ENCODE measurements at places on chromosomes 6 and 20. TPM values are rescaled to one million over a fixed set of nuclear protein-coding genes. Genes with fewer than 3 reads are reported as not detected.
A peak's percentile ranks its signal among the peaks of the same experiment; 100 is the strongest.

Gene PDE10A
- total RNA-seq, result 7.4 TPM

Gene MED23
- total RNA-seq, result 23.5 TPM

GRCh38 chr6:68880050-68880813 lies 245.2 kb downstream of the ADGRB3 start:
- no peaks in the 10 kb centered on the region for H3K4me1 ChIP-seq
- no peak overlapping the region for H3K27ac ChIP-seq
- H3K27me3 ChIP-seq, result no peaks in the 10 kb centered on the region

Gene LTB
- 1.9 TPM for total RNA-seq

- DNase-seq, result no peak
- no peaks in the 10 kb centered on the region for H3K27me3 ChIP-seq
- no peaks in the 10 kb centered on the region for H3K36me3 ChIP-seq
- no peak overlapping the region for H3K4me3 ChIP-seq
- H3K27ac ChIP-seq, result no peak overlapping the region
These were observed 98.1 kb upstream of the COL21A1 start for GRCh38 chr6:56345376-56345995.

DNA sequence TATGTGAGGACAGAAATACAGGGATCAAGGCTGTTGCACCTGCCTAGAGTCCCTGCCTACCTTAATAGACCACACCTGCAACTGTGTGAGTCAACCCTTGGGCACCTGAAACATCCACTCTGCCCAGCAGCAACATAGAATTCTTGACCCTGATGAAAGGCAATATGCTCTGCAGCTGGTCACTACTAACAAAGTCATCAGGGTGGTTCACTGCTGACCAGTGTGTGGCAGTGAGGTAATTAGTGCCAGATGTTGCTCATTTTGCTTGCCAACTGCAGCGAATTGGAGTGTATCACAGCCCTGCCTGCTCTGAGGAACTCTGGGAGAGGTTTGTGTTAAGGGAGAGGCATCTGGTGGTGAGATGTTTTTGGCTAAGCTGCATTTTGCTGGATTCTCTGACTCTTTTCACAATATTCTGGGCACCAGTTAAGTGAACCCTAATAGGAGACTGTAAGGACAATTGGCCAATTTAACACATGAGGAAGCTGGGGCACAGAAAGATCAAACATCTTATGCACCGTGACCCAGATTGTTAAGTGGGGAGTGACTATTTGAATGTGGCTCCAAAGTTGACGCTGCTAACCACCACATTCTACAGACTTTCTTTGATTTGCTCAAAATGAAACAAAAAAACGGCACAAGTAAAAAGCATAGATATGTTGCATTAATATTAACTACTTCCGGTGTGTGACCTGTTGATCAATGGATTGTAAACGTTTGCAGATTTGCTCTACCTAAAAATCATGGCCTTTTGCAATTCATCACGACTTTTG lies 61.9 kb upstream of the OPRM1 start:
- no peaks in the 10 kb centered on the region for H3K27me3 ChIP-seq
- no peaks in the 10 kb centered on the region for H3K36me3 ChIP-seq
- no peak overlapping the region for H3K4me3 ChIP-seq
- H3K27ac ChIP-seq, result no peak overlapping the region
- no peaks in the 10 kb centered on the region for H3K4me1 ChIP-seq

DNA sequence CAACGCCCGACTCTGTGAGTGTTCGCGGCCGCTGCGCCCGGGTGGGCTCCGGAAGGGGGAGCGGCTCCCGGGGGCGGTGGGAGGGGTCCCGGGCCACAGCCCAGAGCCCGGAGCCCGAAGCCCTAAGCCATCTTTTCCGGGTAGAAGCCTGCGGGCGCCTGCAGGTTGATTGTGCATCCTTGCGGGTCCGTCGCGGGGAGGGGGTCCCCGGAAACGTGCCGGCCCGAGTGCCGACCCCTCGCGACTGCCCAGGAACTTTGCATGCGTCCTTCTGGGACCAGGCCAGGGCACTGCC lies 413 bp downstream of the PTPRA start:
- peaks cover 28% of the 10 kb centered on the region for H3K4me1 ChIP-seq
- DNase-seq, result no peak

DNA sequence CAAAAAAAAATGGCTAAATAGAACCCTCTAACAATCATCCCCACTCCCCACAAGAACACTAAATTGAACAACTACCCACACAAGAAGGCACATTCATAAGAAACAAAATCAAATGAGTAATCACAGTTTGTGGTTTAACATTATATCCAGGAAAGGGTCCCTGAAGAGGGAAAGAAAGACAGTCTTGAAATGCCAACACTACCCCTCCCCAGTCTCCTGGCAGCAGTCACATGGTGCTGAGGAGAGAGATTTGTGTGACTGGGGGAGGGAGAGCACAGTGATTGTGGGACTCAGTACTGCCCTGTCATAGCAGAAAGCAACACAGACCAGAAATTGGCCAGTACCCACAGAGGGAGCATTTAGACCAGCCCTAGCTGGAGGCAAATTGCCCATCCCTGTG lies 443.7 kb upstream of the BTBD3 start:
- no peak overlapping the region for H3K4me3 ChIP-seq
- DNase-seq, result no peak
- H3K4me1 ChIP-seq, result no peaks in the 10 kb centered on the region
- H3K27me3 ChIP-seq, result no peaks in the 10 kb centered on the region
- H3K36me3 ChIP-seq, result no peaks in the 10 kb centered on the region
- H3K27ac ChIP-seq, result no peak overlapping the region

DNA sequence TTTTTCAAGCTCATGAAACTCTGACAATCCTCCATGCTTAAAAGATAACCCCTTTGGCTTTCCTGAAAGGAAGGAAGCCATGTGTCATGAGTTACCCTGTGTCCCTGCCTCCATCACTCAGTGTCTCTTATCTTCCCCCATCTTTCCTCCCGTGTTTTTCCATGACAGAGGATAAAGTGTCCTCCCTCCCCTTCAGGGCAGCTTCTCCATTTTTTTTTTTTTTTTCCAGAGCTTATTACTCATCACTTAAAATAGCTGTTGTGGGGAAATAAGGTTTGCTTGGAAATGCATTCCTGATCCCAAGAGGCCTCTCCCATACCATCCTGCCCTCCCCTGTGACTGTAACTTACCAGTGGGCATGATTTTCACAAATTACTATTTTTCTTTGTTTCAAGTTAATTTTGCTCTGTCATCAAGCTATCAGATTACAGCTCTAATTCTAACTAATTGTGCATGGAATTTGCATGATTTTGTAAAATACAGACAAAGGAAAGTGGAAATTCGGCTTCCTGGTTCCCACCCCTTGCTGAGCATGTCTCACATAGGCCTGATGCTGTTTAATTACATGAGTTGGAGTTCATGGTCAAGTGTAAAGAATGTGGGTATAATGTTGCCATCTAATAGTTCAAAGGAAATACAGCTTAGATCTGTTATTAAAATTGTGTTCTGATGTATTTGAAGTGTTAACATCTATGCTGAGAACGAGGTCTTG lies 614.5 kb upstream of the FLRT3 start:
- H3K36me3 ChIP-seq, result no peaks in the 10 kb centered on the region
- H3K27ac ChIP-seq, result no peak overlapping the region
- no peak for DNase-seq
- H3K4me1 ChIP-seq, result no peaks in the 10 kb centered on the region
- H3K27me3 ChIP-seq, result no peaks in the 10 kb centered on the region
- H3K4me3 ChIP-seq, result no peak overlapping the region

- no peaks in the 10 kb centered on the region for H3K36me3 ChIP-seq
- no peak for DNase-seq
- no peak overlapping the region for H3K27ac ChIP-seq
- no peaks in the 10 kb centered on the region for H3K4me1 ChIP-seq
These were observed 31.9 kb downstream of the HIVEP2 start for GRCh38 chr6:142913036-142913510.

DNA sequence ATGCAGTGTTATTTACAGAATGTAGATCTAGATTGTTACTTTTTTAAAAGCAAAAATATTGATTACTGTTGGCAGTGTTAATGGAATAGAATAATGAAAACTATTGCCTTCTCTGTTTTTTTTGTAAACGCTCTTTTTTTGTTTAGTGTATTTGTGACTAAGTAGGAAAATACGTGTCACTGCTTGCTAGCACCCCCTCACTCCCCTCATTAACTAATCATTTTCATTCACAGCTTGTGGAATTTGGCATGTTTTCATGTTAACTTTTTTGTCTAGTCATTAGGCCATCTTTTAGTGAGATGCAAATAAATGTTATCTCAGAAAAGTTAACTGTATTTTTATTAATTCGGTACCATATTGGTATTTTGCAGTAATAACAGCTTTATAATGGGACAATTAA lies 29.8 kb downstream of the ADGRG6 start:
- H3K4me1 ChIP-seq, result no peaks in the 10 kb centered on the region
- no peak for DNase-seq
- no peaks in the 10 kb centered on the region for H3K27me3 ChIP-seq
- H3K36me3 ChIP-seq, result no peaks in the 10 kb centered on the region
- H3K4me3 ChIP-seq, result no peak overlapping the region

GRCh38 chr6:14915888-14916832 lies 329.7 kb upstream of the JARID2 start:
- no peak overlapping the region for H3K27ac ChIP-seq
- no peaks in the 10 kb centered on the region for H3K27me3 ChIP-seq
- no peaks in the 10 kb centered on the region for H3K36me3 ChIP-seq
- H3K4me1 ChIP-seq, result no peaks in the 10 kb centered on the region
- H3K4me3 ChIP-seq, result no peak overlapping the region
- DNase-seq, result no peak

GRCh38 chr6:332671-333070 lies 40.4 kb downstream of the DUSP22 start:
- peaks cover 41% of the 10 kb centered on the region for H3K4me1 ChIP-seq
- no peak overlapping the region for H3K27ac ChIP-seq
- DNase-seq, result no peak
- H3K36me3 ChIP-seq, result no peaks in the 10 kb centered on the region
- no peak overlapping the region for H3K4me3 ChIP-seq

Gene GPLD1
- 6.1 TPM for total RNA-seq

DNA sequence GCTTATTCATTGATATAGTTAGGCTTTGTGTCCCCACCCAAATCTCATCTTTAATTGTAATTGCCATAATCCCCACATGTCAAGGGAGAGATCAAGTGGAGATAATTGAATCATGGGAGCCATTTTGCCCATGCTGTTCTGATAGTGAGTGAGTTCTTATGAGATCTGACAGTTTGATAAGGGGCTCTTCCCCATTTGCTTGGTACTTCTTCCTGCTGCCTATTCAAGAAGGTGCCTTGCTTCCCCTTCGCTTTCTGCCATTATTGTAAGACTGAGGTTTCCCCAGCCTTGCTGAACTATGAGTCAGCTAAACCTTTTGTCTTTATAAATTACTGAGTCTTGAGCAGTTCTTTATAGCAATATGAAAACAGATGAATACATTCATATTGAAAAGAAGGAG lies 45.6 kb downstream of the CENPW start:
- H3K27me3 ChIP-seq, result no peaks in the 10 kb centered on the region
- no peak overlapping the region for H3K4me3 ChIP-seq
- no peak for DNase-seq
- H3K36me3 ChIP-seq, result no peaks in the 10 kb centered on the region
- H3K4me1 ChIP-seq, result no peaks in the 10 kb centered on the region
- no peak overlapping the region for H3K27ac ChIP-seq

Gene C20orf141
- not detected for total RNA-seq

DNA sequence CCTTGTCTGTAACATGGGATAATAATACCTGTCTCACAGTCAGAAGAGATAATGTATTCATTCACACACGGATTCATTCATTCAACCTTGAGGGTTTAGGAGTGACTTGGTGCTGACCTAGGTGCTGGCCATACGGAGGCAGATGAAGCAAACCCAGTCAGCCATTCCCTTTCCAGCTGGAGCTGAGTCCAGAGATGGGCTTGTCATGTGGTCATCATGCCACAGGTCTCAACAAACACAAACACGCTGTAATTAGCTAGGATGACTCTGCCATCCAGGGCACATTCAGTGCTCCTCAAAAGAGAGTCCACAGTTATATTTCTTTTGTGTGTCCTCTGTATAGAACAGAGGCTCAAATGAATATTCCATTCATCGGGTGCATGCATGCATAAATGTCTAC lies 19.5 kb upstream of the PRELID3B start:
- H3K27me3 ChIP-seq, result no peaks in the 10 kb centered on the region
- no peak overlapping the region for H3K4me3 ChIP-seq
- no peak overlapping the region for H3K27ac ChIP-seq
- no peak for DNase-seq

Gene TMEM170B
- total RNA-seq, result 10.5 TPM

Gene C20orf202
- total RNA-seq, result not detected

GRCh38 chr6:62999796-63000195 lies 211.5 kb upstream of the FKBP1C start:
- no peak overlapping the region for H3K27ac ChIP-seq
- no peak overlapping the region for H3K4me3 ChIP-seq
- no peak for DNase-seq
- no peaks in the 10 kb centered on the region for H3K4me1 ChIP-seq
- no peaks in the 10 kb centered on the region for H3K36me3 ChIP-seq
- H3K27me3 ChIP-seq, result no peaks in the 10 kb centered on the region

- H3K4me1 ChIP-seq, result no peaks in the 10 kb centered on the region
- H3K27me3 ChIP-seq, result peaks cover 46% of the 10 kb centered on the region
- DNase-seq, result no peak
- no peak overlapping the region for H3K4me3 ChIP-seq
These were observed 4.0 kb downstream of the GJA1 start for GRCh38 chr6:121439475-121439874.

GRCh38 chr6:158867381-158868121 lies 48.4 kb upstream of the EZR start:
- H3K27ac ChIP-seq, result no peak overlapping the region
- H3K4me3 ChIP-seq, result no peak overlapping the region
- no peak for DNase-seq
- H3K4me1 ChIP-seq, result no peaks in the 10 kb centered on the region
- no peaks in the 10 kb centered on the region for H3K36me3 ChIP-seq
- no peaks in the 10 kb centered on the region for H3K27me3 ChIP-seq

- H3K27ac ChIP-seq, result peak overlapping the region; percentile 100
- peak; percentile 90 for DNase-seq
- peak overlapping the region; percentile 80 for H3K4me3 ChIP-seq
- no peaks in the 10 kb centered on the region for H3K36me3 ChIP-seq
These were observed 881 bp downstream of the BICRAL start for GRCh38 chr6:42782689-42783176.

Gene ETV7
- 0.36 TPM for total RNA-seq
